ENCODE measurements at places on chromosomes 16 and 17.

GRCh38 chr16:20899071-20899470 is 1.1 kb downstream of the DCUN1D3 start:
- no peak for DNase-seq

DNA sequence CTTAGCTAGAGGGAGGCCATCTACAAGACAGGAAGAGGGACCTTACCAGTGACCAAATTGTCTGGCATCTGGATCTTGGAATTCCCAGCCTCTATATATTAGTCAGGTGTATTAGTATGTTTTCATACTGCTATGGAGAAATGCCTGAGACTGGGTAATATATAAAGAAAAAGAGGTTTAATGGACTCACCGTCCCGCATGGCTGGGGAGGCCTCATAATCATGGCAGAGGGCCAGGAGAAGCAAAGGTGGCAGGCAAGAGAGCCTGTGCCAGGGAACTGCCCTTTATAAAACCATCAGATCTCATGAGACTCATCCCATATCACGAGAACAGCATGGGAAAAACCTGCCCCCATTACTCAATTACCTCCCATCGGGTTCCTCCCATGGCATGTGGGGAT is 500.2 kb downstream of the SHISA9 start:
- no peak for DNase-seq

GRCh38 chr16:72299684-72300243 is 127.8 kb upstream of the PMFBP1 start:
- DNase-seq, result no peak

DNA sequence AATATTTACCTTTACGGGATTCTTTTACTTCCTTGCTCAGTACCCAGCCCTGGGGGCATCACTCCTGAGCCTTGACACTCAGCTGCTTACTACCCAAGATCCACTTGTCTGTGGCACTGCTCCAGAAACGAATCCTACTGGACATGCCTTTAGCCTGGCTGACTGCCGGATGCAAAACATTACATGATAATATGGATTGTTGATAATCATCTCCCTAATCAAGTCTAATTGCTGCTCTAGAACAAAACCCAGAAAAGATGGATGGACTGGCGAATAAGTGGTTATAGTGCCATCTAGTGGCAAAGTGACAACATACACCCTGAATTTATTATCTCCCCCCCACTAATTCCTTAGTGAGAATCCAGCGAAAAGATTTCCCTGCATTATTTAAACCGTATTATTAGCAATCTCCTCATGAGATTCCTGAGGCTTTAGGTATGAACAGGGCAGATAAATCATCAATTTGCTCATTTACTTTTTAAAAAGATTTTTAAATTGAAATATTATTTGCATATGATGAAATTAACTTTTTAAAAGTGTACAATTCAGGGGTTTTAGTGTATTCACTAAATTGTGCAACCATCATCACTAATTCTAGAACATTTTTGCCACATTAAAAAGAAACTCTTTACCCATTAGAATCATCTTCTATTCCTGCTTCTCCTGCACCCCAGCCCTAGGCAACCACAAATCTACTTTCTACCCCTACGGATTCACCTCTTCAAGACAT is 61.6 kb downstream of the RGS9 start:
- DNase-seq, result no peak

- no peak for DNase-seq
These were observed 534 bp downstream of the KCTD11 start for GRCh38 chr17:7352503-7352889.
